ENCODE measurements at places on chromosomes 12 and 14. TPM values are rescaled to one million over a fixed set of nuclear protein-coding genes. Genes with fewer than 3 reads are reported as not detected.

The ADAMTS20 gene
- not detected for total RNA-seq

The MYL2 gene
- not detected for total RNA-seq

The DPF3 gene
- 3.3 TPM for total RNA-seq

The CERS5 gene
- total RNA-seq: 34.4 TPM

The HRK gene
- not detected for total RNA-seq
